Mucosa of descending colon (tissue), 3 donors: ENCODE measurements at places on chromosomes 5 and 9.

- DNase-seq: no peak
Measured at GRCh38 chr9:96609732-96610131, 9.9 kb downstream of the CDC14B start.

DNA sequence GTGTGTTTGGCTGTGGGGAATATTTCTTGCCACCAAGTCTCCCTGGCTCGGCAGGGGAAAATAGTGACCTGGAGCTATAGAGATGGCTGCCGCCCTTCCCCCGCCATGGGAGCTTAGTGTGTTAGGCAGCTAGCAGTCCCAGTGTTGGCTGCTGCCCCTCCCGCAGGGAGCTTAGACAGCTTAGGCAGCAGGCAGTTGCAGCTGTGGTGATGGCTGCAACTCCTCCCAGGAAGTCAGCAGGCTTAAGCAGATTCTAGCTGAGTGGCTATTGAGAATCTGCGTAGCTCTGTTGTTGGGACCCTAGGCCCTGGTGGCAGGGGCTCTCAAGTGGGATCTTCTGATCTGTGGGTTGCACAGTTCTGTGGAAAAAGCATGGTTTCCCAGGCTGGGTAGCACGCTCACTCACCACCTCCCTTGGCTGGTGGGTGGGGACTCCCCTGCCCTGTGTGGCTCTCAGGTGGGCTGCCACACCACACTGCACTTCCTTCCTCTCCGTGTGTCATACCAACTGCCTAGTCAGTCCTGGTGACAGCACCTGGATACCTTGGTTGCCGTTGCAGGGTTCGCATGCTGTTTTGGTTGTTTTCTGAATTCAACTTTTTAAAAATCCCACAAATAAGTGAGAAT is 9.3 kb downstream of the OR1N2 start:
- peak; percentile 2 for DNase-seq

- DNase-seq: no peak
Measured at GRCh38 chr9:122366074-122366660, 4.7 kb upstream of the PTGS1 start.

GRCh38 chr9:85420750-85421149 is 321.0 kb downstream of the AGTPBP1 start:
- no peak for DNase-seq

DNA sequence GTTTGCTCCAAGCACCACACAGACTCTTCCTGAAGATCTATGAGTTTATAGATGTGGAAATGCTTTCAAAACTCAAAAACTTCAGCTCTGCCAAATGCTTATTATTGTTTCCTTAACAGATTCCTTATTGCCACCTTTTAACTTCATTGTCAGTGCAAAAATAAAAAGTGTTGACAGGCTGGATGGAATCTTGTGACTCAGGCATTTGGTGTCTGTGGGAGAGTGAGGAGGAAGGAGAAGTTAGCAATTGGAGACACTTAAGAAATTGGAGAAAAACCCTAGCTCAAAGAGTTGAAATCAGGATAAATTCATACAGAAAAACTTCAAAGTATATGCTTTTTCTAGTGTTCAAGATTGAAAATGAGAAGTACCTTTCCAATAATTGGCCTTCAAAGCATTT is 140.6 kb upstream of the PUM3 start:
- DNase-seq: no peak

- DNase-seq: no peak
Measured at GRCh38 chr5:136202469-136203205, 9.7 kb upstream of the SMIM32 start.

DNA sequence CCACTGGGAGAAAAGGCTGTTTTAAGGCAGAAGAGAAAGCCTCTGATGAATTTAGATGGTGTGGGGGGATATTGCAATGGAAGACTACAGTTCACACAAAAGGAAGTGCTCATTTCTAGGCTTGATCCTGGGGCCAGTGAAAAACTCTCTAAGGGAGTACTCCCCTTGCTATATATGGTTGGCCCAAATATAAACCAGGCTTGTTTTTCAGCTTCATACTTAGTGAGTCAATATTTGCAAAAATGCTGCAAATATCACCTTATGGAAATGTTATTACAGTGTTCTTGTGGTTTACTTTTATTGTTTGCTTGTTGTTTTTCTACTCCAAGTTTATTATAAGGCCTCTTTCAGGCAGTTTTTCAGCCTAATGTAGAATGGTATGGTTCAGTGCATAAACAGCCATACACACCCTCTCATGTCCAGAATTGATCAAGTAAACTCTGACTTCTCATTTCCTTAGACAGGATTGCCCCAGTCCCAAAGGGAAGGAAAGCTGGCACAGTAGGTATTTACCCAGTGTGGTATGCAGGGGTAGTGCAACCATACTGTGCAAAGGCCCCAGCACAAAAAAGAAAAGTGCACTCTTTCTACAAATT is 115.1 kb downstream of the FEM1C start:
- DNase-seq: no peak

GRCh38 chr5:115433918-115434317 is 110.7 kb downstream of the FEM1C start:
- no peak for DNase-seq

DNA sequence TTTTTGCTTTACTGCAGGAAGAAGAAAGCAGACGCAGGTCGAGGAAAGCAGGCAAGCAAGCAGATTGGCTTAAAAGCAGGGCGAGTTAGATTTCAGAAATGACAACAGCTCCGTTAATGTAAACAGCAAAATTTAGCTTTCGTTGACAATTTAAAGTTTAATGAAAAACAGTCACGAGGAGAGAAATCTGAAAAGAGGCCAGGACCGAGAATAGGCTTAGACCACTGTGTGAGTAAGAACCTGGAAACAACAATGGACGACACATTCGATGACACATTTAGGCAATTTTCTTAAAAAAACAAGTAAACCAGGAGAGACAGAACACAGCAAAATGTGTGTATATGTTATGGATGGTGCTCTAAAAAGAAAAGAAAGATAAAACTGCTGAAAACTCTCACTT is 155.3 kb downstream of the ISOC1 start:
- DNase-seq: no peak

GRCh38 chr9:113578882-113579282 is 115.4 kb downstream of the RGS3 start:
- DNase-seq: peak; percentile 89

- DNase-seq: no peak
Measured at GRCh38 chr9:126132746-126133145, 193.9 kb upstream of the MVB12B start.

- DNase-seq: no peak
Measured at GRCh38 chr9:135914921-135915320, 7.6 kb upstream of the CAMSAP1 start.

- DNase-seq: no peak
Measured at GRCh38 chr9:97571664-97572063, 61.5 kb downstream of the TSTD2 start.

DNA sequence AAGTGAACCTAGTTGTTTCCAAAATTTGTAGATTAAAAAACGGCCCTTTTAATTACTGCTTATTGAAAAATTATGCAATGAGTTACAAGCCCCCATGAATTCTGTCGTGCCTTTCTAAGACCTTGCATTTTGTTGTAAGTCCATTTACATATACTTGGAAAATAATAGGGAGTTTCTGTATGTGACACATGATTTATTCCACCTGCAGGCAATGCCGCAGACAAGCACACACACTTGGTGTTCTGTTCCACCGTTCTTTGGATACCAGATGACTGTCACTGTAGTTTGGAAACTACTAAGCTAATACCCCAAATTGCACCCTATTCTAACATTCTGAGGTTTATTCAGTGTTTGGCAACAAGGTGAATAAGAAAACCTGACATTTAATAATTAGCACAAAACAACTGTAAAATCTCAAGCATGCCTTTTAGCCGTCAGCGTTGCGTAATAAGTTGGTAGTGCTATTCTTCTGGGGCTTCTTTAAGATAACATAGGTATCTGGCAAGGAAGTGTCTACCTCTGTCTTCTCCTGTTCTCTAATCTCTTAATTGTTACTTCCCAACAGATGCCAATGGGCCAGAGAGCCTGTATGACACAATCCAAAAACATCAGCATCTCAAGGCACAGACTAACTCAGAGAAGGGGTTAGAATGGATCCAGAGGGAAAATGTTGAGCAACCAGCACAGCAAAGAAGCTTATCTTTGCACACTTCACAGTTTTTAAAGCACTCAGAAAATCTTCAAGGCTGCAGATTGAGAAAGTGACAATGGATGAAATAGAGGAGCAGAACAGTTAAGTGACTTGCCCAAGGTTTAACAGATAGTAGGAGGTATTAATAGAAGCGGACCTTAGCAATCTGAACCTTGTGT is 48.2 kb upstream of the DPYSL3 start:
- no peak for DNase-seq

DNA sequence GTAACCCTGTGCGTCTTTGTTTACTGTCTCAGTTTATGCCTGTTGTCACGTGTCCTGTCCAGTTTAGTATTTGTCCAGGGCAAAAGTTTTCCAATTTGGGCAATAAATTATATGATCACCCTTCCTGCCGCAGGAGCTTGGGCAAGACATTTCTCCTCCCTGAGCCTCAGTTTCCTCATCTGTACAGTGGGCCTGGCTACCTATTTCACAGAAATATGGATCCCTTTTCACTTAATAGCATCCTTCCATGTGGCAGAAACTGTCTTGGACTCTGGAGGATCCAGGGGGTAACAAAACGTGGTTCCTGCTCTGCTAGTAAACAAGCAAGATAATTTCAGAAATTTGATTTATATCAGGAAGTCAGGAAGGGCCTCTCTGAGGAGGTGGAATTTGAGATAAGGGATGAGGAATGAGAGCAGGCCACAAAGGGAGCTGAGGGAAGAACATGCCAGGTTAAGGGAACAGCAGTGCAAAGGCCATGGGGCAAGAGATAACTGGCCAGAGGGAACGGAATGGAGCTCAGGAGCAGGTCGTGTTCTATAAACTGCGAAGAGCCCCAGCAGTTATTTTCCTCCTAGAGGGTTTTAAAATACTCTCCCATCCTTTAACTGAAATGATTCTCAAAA is 15.1 kb upstream of the PPARGC1B start:
- no peak for DNase-seq

DNA sequence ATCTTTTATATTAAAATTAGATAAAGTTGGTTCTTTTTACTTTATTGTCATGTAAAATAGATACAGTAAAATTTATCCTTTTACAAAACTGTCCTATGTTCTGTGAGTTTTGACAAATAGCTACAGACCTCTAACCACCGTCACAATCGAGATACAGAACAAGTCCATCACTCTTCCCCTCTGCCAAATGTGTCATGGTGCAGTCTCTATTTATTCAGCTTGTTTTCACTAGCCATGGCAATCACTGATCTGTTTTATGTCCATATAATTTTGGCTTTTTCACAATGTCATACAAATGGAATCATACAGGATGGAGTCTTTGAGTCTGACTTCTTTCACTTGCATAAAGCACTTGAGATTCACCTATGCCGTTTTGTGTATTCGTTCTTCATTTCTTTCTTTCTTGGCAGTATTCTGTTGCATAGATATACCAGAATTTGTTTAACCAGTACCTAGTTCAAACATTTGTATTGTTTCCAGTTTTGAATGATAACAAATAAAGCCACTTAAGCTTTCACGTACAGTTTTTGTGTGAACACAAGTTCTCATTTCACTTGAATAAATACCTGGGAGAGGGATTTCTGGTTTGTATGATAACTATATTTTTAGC is 273.2 kb upstream of the MPDZ start:
- no peak for DNase-seq

DNA sequence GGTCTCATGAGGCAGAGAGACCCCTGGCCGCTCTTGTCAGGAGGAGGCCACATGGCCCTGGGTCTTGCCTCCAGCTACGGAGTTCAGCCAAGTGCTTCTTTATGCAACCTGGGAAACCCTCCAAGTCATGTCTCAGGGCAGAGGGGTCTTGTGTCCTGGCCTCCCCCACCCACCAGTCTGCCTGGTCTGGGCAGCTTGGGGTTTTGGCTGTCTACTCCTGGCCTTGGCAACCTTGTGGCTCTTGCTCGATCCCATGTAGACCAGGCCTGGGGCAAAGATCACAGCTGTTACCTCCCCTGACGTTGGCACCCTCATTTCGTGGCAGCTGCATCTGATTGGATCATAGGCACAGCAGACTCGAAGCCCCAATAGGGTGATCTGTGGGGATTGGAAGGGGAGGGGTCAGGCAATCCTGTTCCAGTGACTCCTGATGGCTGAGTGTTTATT is 28.4 kb downstream of the JADE2 start:
- no peak for DNase-seq

- DNase-seq: no peak
Measured at GRCh38 chr9:106961623-106962022, 98.7 kb downstream of the ZNF462 start.

DNA sequence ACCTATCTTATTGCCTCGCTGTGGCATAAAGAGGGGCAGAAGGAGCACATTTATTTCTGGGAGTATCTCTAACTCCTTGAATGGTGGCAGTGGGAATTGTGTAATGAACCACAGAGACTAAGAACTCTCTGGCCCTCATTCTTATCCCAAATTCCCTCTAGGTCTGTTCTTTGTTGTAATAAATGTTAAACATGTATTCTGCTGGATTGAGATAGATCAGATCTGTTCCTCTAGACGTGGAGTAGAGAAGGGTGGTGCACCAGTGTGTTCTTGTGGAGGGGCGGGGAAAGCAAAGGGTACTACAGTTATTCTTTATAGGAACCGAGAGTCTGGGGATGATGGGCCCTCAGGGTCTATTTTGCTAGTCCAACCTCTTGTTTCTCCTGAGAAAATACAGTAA is 90.4 kb downstream of the UBE2R2 start:
- no peak for DNase-seq

DNA sequence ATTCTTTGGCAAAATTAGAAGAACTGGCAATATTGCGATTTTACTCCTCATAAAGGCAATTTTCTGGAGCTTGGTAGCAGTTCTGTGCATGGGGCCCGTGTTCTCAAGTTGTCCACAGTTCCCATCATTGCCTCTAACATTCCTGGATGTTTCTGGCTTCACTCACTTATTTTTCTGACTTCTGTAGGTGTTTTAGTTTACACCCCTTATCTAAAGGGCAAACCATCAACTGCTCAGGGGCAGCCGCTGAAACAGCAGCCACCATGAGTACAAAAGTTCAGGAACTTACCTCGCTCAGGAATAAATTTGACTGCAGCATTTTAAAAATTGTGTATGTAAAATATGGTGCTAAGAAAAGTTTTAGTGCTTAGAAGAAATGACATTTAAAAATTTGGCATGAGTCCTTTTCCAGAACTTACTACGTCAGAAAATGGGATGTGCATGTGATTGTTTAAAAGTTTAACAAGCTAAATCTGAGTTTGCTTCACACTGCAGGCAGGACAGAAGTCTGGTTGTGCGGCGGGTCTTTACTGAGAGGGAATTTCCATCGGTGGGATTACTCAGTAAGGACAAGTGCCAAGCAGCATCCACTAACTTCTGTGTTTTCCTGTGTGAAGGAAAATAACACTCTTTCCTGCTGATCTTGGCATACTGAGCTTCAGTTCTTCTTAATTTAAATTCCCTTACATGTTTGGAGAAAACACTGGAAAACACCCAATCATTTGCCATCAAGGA is 261.7 kb downstream of the MAT2B start:
- DNase-seq: no peak

GRCh38 chr5:80127116-80127552 is 92.0 kb downstream of the THBS4 start:
- DNase-seq: no peak
